ENCODE measurements at places on chromosomes 3 and 15.

GRCh38 chr3:87900061-87900460 lies 158.7 kb downstream of the CGGBP1 start:
- peak; percentile 16 for DNase-seq

DNA sequence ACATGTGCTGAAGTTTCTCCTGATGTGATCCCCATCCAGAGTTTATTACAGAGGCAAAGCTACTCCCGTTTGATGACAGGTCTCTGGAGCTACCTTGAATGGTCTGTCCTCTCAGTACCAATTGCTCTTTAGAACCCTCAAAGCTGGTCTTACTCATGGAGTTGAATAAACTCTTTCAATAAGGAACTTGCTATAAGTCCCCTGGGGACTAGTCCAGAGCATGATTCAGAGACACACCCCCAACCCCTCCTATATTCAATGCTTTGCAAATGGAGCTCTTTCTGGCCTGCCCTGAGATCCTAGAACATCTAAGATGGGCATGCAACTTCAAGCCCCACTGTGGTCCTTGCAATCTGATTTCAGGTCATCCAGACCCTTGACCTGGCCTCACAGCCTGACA lies 23.9 kb upstream of the TPM1 start:
- peak; percentile 58 for DNase-seq

DNA sequence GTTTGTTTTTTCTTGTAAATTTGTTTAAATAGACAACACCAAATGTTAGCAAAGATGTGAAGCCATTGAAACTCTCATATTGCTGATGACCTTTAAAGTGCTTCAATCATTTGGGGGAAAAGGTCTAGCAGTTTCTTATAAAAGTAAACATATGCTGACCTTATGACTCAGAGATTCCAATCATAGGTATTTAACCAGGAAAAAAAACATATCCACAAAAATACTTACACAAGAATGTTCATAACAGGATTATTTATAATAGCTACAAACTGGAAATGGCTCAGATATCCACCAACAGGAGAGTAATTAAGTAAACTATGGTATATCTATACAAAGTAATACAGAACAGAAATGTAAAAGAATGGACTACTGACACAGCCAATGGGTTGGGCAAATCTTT lies 27.1 kb upstream of the RORA start:
- DNase-seq: no peak

DNA sequence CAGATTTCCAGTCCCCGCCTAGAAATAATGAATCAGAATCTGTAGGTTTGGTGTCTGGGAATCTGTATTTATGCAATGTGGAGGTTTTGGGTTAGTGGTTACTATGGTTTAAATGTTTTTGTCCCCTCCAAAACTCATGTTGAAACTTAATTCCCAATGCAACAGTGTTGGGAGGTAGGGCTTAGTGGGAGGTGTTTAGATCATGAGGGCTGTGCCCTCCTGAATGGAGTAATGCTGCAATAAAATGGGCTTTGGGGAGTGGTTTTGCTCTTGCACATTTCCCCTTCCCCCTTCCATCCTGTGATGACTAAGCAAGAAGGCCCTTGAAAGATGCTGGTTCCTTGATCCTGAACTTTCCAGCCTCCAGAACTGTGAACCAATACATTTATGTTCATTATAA lies 9.2 kb upstream of the RFC4 start:
- DNase-seq: peak; percentile 63

DNA sequence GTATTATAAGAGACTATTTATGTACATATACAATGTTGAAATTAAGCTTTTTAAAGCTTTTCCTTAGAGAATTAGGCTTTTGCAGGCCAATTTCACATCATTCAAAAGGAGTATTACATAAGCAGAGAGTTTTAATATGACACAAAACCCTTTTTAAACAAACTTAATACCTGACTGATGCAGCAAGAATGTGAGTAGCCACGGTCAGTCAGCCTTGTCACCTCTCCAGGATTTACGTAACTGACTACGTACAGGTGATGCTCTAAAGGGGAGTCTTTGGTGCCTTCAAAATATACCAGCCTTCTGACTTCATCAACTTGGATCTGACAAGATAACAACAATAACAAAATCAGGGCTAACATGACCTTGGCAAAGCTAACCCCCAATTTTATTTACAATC lies 44.2 kb upstream of the IGDCC4 start:
- DNase-seq: no peak

DNA sequence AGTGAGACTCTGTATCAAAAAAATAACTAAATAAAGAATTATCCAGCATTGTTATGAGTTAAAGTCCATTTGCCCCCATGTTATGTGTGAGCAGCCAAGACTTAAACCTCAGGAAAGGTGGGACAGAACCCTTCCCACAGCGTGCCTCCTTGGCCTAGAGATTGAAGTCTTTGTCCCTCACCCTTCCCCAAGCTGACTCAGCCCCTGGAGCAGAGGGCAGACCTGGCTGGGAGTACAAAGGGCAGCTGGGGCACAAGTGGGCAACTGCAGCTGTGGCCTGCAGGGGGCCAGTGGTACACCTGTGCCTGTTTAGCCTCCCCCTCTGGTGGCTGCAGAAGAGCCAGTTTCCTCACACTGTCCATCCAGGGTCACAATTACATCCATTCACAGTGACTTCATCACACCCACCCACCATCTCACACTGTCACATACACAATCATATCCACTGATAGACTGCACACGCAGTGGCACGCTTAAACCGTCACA lies 940 bp upstream of the ACY1 start:
- peak; percentile 84 for DNase-seq

- peak; percentile 43 for DNase-seq
Observed at GRCh38 chr3:127779747-127780146, 42.6 kb downstream of the MGLL start.

- DNase-seq: no peak
Observed at GRCh38 chr15:90047956-90048575, 46.9 kb downstream of the ZNF710 start.

DNA sequence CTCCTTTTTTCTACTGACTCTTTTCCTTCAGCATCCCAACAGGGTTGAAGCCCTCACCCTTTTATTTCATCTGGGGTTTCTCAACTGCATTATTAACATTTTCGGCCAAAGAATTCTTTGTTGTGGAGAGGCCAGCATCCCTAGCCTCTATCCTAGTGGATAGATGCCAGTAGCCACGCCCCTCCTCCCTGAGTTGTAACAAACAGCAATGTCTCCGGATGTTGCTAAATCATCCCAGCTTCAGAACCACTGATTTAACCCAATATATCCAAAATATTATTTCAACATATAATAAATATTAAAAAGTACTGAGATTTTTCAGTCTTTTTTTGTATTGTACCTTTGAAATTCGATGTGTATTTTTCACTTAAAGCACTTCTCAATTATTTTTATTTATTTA lies 2.0 kb upstream of the RNF111 start:
- no peak for DNase-seq

DNA sequence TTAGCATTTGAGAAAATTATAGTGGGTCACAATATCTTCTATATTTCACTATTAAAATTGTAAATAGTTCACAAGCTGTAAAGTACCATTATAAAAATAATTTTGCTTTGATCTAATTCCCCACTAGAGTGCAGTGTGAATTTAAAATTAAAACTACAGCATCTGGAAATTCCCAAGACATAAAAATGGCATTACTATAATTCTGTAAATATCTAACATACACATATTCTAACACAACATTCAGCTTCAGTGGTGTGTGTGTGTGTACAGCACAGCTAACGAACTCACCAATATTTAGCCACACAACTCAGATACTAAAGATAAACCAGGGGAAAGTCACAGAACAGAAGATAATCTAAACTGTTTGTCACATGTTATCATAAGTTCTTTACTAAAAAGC lies 424.9 kb upstream of the ZNF385D start:
- no peak for DNase-seq

DNA sequence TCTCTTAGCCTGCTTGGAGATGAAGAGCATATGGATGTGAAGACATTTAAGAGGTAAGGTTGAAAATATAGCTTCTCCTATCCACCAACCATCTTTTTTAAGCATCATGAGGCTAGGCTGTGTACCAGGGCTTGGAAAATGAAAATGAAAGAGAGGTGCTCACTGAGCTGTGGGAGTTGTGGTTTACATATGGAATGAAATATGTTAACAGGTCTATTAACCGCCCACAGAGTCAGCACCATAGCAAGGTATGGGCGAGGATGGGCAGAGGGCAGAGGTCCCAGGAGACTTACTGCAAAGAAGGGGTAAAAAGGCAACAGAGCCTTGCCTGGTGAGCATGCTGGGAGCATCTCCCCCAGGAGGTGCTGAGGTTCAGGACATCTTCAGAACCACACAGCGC lies 273.1 kb downstream of the GABRG3 start:
- no peak for DNase-seq

GRCh38 chr3:112667599-112667998 lies 26.7 kb upstream of the CCDC80 start:
- no peak for DNase-seq

DNA sequence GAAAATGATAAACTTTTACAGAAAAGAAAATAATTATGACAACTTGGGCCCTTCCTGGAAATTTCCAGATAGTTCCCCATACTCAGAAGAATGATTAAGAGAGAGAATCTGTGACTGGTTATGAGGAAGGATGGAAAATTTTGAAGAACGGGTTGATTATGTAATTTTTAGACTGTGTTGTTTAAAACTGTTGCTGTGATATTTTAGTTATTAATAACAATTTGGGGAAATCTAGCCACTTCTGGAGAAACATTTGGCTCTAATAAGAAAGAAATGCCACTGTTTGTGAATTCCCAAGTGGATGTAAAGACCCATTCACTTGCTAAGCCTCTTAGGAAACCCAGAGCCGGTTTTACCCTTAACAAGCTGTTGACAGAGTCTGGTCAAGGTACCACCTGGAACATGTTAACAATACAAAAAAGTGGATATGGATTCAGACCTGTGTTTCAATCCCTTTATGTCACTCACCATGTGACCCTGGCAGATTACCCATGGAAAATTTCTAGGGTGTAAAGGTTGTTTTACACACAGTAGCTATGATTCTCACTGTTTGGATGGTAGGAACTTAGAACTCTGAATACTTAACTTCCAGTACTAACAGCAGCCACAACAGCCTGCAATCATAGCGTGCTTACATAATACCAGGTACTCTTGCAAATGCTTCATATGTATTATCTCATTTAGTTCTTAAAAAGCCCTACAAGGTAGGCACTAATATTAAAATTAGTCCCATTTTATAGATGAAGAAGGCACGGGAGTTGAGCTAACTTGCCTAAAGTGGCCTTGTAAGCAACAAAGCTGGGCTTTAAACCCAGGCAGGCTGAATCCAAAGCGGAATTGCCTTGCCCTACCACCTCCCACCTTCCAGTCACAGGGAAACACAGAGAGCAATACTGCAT lies 32.0 kb downstream of the ZBTB38 start:
- no peak for DNase-seq

DNA sequence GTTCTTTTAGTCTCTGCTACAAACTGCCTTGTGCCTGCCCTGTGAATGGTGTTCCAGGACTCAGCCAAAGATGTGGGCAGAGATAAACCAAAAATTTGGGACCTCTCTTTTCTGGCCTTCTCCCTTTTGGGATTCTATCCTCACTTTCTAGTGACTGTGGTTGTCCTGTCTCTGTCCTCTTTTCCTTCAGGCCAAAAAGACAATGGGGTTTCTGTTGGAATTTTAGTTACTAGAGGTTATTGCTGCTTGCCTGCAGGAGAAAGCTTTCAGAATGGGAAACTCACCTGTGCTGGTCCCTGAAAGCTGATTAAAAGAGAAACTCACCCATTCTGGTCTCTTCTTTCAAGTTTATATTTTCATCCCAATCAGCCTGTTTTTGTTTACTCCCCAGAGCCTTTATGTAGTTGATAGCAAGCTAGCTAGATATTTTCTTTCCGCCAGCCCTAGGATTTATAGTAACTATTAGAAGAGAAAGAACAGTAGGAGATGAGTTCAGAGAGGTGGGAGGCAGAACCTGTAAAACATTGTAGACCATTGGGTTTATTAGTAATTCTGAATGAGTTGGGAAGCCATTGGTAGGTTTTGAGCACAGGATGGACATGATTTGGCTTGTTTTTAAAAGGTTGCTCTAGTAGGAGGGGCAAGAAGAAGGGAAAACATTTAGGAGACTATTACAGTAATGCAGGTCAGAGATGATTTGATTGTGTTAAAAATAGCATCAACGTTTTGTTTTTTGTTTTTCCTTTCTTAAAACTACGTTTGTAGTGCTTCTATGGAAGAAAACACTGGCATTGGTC lies 138.9 kb downstream of the TCF12 start:
- no peak for DNase-seq

- no peak for DNase-seq
Observed at GRCh38 chr3:141103067-141103466, 51.9 kb downstream of the SPSB4 start.

DNA sequence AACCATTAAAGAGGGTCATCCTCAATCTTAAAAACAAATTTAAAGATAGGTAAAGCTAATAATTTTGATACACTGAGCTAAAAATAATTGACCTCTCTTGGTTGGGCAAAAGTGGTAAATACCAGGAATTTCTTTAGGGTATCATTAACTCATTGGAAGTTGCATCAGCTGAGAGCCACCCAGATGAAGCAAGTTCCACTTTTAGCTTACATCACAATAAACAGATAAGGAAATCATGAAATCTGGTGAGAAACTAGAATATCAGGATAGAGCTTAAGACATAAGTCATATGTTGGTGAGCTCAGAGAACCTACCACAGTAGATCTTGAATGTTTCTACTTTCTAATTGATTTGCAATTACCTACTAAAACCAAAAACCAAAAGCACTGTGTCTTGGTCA lies 97.4 kb upstream of the SLC2A2 start:
- no peak for DNase-seq

Measured in COLO829 (cell line).